ENCODE measurements at places on chromosomes 1 and 21.

GRCh38 chr21:25586791-25587190 is 20.5 kb downstream of the MRPL39 start:
- no peak for DNase-seq

DNA sequence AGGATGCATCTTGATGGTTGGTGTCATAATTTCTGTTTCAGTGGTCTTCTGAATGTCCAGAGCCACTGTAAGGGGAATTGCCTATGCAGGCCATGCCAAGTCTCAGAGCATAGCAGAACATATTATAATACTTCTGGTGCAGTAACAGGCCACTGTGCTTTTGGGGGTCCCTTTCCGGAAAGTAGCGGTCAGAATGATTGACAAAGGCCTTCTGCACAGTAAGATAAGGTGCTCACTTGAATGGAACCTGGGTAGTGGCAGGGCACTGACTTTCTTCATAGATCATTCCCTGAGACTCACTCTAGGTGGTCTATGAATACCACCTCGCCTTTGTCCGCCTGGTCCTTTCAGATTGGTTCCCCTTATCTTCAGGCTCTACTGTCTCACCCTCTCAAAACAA is 28.9 kb downstream of the RWDD3 start:
- DNase-seq: no peak

- peak; percentile 18 for DNase-seq
Measured at GRCh38 chr1:116377541-116378529, 4.8 kb downstream of the ATP1A1 start.

DNA sequence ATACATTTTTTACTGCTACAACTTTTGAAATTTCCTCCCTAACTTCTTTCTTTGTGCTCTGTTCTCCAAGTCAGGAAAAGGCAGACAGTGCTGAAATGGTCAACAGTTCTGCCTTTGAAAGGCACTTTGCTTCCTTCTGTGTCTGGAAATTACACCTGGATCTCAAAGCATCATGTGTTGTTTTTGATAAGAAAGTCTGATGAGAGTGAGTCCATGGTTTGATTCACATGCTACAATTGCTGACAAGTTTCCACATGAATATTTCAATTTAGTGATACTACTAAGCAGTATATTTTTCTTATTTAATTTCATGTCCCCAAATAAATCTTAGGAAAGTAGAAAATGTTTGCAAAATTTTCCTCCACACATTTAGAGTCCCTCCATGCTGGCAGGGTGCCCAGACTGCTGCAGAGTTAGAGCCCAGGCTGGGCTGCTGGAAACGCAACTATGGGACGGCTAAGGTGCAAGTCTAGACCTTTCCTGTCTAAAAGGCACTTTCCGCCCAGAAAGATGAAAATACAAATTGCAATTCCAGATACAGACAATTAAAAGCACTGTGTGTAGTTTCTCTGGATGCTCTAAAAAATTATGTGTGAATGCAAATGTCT is 96.6 kb upstream of the RUNX1 start:
- DNase-seq: no peak

- DNase-seq: no peak
Measured at GRCh38 chr1:182622901-182623528, 18.8 kb upstream of the RGS16 start.

GRCh38 chr1:44423591-44424537 is 18.8 kb downstream of the RNF220 start:
- DNase-seq: no peak

- DNase-seq: no peak
Measured at GRCh38 chr1:227127891-227128290, 187.8 kb downstream of the COQ8A start.

DNA sequence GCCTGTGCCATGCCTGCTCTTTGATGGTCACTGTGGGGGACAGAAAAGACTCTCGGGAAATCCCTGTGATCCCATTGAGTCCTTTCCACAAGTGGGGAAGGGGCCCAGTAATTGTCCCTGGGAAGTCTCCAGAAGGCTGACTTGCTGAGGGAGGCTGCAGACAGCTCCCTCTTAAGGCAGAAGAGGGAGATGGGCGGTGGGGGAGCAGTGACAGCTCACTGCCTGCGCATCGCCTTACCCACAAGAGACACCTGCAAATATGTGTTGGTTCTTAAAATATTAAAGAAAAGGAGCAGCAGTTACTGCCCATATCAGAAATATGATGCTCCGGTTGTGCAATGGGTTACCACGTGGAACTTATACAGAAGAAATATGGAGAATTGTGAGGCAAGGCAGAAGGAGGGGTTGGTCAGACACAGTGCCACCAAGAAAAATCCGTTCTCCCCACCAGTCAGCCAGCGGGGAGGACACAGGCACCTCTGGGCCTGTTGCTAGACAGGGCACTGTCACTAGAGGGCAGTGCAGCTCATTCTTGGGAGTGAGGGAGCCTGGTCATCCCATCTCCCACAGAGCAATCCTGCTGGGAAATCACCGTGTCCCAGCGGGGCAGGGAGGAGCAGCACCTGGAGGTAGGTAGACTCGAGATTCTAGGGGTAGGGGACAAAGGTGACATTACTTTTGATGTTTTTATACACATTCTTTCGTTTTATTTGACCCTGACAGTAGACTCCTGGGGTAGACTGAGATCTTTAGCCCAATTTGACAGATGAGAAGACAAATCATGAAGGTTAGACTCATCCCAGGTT is 6.9 kb upstream of the CAMK1G start:
- peak; percentile 49 for DNase-seq

DNA sequence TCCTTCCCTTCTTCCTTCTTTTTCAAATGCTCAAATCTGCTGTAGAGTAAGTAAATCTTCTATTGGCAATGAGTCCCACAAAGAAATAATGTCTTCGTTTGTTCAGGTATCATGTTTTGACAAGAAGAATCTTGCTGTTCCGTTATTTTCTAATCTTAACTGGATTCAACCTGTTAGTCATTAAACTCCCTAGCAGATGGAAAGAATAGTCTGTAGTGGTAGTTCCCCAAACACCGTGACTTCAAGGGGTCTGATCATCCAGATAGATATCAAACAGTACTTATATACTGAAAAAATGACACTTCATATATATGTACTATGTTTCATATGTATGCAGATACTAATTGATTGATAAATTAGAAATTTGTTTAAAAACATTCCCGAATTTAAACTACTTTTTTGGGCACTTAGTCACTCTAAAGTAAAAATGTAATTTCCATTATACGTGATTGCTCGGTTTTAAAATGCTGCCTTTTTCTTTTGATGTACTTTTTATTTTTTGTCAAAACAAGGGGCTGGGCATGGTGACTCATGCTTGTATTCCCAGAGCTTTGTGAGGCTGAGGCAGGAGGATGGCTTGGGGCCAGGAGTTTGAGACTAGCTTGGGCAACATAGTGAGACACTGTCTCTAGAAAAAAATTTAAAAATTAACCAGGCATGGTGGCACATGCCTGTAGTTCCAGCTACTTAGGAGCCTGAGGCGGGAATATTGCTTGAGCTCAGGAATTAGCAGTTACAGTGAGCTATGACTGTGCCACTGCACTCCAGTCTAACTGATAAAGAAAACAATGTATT is 335.7 kb upstream of the SNX7 start:
- no peak for DNase-seq

DNA sequence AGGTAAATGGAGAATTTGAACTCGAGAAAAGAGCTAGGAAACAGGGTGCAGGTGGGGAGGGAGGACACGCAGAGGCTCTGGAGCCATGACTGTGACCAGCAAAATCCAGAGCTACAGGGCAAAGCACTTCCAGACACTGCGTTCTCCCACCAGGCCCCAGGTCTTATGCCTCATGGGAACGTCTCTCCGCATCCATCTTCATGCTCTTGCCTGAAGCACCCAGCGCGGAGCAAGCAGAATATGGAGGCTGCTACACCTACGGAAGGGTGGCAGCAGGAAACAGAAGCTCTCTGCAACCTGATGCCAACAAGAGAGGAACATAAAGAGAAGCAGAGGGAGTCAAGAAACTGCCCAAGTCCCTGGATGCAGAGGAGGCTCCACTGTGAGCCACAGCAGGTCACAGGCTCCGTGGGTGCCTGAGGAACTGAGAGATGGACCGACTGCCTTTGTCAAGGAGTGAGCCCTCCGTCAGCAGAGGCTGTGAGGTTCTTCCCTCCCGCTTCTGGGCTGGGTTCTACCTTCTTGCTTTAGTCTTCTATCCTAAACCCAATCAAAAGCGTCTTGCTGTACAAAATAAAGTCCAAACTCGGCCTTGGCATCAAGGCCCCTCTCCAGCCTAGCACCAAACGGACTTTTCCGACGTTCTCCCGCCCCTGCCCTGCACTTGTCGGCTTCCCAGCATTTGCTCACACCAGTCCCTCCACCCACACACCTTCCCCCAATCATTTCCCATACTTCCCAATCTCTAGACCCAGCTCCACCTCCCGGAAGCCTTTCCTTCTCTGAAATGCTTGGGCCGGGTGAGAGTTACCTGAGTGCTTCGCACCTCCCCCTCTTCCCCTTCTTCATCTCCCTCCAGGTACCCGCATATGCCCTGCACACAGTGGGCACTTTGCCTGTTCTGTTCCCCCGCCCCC is 930 bp downstream of the DHCR24 start:
- DNase-seq: no peak

GRCh38 chr1:30508175-30508448 is 215.3 kb downstream of the MATN1 start:
- no peak for DNase-seq

GRCh38 chr1:118963456-118964430 is 24.4 kb downstream of the TBX15 start:
- no peak for DNase-seq

DNA sequence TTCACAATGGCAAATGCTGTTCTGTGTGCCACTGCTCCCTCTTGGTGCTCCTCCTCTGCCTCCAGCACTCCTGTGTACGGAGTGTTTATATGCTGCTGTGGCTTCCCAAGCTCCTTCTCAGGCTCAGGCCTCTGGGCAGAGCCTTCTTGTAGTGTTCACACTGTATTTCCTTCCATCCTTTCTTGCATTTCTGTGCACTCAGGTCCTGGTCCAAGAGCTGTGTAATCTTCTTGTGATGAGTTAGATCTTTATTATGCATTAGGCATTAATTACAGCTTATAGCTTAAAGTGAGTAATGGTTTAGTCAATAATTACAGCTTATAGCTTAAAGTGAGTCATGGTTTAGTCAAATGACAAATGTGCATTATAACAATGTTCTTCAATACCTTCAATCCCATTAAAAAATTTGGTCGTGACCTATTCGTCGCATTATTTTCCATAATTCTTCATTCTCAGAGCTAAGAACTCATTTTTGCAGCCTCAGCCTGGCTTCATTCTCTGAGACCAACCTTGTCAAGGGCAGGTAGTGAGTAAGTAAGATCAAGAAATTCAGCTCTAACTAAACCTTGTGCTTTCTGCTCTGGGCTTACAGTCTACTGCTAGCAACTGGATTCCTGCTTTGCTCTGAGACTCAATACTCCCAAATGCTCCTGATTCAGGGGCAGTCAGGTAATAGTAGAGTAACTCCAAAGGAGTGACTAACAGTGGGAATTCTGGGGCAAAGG is 154.5 kb upstream of the SPAG17 start:
- no peak for DNase-seq

DNA sequence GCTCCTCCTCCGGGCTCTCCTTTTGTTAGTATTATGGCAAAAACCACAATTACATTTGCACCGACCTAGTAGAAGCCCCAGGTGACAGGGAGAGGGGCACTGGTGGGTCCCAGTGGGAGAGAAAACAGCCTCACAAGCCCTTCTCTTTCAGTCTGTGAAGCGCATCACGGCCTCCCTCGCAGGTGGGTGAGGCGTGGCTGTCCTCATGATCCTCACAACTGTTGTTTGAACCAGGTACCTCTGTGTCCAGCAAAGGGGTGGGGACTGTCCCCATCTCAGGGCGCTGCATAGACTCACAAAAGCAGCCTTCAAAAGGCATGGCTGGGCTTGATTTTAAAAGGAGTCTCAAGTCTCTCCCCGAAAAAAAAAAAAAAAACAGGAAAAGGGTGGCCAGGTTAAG is 7.9 kb upstream of the C2CD2 start:
- DNase-seq: no peak

All from activated B cell treated with CpG ODN at 0.5 μM for 24 hours (primary cell).